ENCODE measurements at places on chromosomes 2 and 18.
A peak's percentile ranks its signal among the peaks of the same experiment; 100 is the strongest.

GRCh38 chr18:10027461-10027860, 113.6 kb downstream of the VAPA start:
- no peak for DNase-seq

- DNase-seq: peak; percentile 24
Observed at GRCh38 chr2:25204190-25204838, 35.9 kb upstream of the POMC start.

- peak; percentile 44 for DNase-seq
Observed at GRCh38 chr2:127220102-127220767, at the start of gene CYP27C1. TSS of gene CYP27C1 (minus strand) at chr2:127220299. CDS start at chr2:127220270, 29 bp downstream.

- no peak for DNase-seq
Observed at GRCh38 chr2:23509596-23510292, 124.8 kb downstream of the KLHL29 start.

GRCh38 chr2:214628091-214628490, 181.4 kb downstream of the BARD1 start:
- DNase-seq: peak; percentile 2

Measured in fibroblast of skin of right biceps (primary cell).